ENCODE measurements at places on chromosomes 3 and 15.

GRCh38 chr3:172561897-172562640, 38.8 kb upstream of the TNFSF10 start:
- DNase-seq: no peak

GRCh38 chr15:63200464-63201249, 11.3 kb downstream of the RAB8B start:
- no peak for DNase-seq

DNA sequence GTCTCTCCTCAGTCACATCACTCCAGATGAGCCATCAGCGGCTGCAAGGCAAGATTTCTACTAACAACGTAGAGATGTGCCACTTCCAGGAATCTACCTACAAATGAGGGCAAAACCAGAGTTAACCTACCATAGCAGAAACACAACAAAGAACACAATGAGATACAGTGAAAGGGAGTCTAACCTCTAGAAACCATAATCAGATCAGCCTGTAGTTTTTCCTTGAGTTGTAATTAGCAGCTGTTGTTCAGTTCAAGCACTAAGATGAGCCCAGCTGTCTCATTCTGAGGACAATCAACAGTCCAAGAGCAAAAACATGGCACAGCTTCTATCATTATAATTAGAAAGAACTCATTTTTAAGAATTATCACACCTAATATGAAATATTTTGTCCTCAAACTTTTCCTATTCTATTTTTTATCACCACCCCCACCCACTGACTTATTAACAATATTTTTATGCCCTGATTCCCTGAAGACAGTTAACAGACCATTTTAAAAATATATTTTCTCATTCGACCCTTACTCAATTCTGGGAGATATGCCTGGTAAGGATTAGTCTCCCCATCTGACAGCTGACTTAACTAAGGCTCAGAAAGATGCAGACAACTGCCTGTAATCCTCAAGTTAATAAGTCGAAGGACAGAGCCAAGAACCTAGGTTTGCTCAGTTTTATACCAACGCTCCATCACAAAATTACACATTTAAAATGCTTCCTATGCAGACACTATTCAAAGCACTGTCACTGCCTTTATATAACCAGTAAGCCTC, 50.1 kb downstream of the MAGI1 start:
- no peak for DNase-seq

GRCh38 chr3:69511361-69511760, 125.5 kb upstream of the FRMD4B start:
- no peak for DNase-seq

GRCh38 chr15:56471440-56472069, 6.6 kb upstream of the MNS1 start:
- no peak for DNase-seq

GRCh38 chr3:7659079-7659478, 798.2 kb downstream of the GRM7 start:
- no peak for DNase-seq

Measured in right lobe of liver (tissue), 6 donors.